Jurkat, Clone E6-1 (cell line): ENCODE measurements at places on chromosomes 5 and 9.

GRCh38 chr5:146173597-146173996 lies 8.9 kb downstream of the LARS1 start:
- DNase-seq = no peak

DNA sequence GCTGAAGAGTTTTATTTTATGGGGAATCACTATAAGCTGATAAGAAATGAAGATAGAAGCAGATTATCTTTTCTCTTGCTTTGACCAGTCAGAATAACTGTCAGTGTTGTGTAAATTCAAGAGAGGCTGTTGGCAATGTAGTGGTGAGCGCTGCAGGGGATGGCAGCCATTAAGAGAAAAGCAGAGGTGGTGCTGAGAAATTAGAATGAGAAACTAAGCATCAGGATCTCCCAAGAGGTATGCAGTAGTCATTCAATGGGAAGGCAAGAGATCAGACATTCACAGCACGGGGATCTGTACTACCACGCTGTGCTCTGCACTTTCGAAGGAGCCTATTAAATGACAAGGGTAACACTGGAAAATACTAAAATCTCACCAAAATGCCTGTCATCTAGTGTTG lies 768.5 kb upstream of the ACO1 start:
- DNase-seq = no peak

DNA sequence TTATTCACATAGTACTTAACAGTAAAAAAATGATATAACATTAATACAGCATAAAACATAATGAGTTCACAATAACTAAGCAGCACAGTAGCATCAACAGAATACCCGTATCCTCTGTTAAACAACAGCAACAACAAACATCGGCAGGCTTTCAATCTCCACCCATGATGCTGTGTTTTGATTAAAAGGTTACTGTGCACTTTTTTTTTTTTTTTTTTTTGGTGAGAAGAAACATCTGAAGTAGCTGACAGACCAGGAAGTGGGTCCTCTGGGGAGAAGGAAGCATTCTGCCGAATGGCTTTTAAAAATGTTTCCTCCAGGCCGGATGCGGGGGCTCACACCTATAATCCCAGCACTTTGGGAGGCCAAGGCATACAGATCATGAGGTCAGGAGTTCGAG lies 282.3 kb downstream of the EPB41L4A start:
- no peak for DNase-seq

GRCh38 chr5:175284806-175285205 lies 159.2 kb downstream of the DRD1 start:
- DNase-seq = no peak

DNA sequence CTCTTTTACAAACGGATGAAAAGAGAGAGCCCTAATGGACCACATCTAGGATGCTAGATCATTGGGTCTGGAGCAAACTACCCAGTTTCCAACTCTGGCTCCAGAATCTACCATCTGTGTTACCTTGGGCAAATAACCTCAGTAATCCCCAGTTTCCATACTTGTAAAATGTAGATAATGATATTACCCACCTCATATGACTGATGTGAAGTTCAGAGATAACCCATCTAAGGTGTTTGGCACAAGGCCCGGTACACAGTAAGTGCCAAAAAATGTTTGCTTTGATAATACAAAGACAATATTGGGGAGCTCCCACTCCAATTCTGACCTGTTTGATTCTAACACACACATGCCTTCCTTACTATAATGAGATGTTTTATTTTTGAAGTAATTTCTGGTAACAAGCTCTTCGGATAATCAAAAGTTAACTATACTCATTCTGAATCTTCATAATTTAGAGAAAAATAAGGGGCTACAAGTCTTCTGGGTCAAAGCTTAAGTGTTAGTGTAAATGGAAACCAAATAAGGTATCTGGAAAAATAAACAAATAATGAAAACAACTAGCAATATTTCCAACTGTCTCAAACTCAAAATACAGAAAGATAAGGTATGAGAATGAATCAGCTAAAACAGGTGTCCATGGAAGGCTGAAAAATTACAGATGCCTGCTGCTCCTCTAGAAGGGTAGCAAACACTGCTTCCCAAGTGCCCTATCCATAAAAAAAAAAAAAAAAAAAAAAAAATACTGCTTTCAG lies 30.4 kb downstream of the ELL2 start:
- no peak for DNase-seq

- no peak for DNase-seq
These were observed 9.5 kb downstream of the MTRR start for GRCh38 chr5:7878381-7878873.

GRCh38 chr5:145761254-145761653 lies 73.9 kb downstream of the PRELID2 start:
- no peak for DNase-seq

DNA sequence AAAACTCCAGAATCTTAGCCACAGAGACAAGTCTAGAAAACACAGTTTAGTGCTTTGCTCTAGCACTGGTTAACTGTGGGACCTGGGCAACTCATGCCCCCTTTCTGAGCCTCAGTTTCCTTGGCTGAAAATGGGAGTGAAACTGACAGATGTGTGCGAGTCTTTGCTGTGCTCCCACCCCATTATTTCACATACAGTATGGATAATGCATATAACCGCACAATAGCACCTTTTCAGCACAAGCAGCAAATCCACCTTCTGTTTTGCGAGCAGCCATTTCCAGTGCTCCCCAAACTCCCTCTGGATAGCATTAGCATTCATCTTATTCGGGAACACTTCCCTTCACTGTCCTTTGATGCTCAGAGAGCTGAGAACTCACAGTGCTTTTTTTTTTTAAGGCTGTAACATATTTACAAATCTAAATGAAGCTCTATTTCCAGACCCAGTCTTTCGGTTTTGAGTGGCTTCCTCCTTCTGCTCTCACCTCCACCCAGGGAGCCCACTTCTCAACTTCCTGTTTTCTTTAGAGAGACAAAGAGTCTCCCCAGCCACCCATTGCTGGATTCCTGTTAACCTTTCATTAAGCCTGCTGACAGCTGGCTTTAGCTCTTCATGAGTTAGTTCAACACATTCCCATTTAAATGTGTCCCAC lies 49.2 kb downstream of the TIMD4 start:
- no peak for DNase-seq

DNA sequence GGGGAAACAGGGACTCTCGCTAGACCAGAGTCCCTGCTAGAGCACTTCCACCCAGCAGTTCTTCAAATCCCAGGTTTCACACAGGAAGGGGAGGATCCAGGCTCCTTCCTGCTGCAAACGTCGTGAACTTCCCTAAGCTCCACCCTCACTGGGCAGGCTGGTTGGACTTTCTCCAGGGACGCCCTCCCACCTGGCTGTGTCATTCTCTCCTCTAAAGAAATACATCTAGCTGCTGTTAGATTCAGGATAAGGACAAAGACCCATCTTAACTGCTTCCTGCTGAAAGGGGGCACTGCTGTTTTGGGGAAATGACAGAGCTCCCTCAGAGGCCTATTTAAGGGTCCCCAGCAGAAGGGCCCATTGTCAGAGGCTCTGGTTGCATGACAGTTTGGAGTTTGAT lies 230.7 kb downstream of the SEMA6A start:
- DNase-seq = no peak

GRCh38 chr5:113489299-113489698 lies 1.0 kb upstream of the MCC start:
- DNase-seq = peak; percentile 43

DNA sequence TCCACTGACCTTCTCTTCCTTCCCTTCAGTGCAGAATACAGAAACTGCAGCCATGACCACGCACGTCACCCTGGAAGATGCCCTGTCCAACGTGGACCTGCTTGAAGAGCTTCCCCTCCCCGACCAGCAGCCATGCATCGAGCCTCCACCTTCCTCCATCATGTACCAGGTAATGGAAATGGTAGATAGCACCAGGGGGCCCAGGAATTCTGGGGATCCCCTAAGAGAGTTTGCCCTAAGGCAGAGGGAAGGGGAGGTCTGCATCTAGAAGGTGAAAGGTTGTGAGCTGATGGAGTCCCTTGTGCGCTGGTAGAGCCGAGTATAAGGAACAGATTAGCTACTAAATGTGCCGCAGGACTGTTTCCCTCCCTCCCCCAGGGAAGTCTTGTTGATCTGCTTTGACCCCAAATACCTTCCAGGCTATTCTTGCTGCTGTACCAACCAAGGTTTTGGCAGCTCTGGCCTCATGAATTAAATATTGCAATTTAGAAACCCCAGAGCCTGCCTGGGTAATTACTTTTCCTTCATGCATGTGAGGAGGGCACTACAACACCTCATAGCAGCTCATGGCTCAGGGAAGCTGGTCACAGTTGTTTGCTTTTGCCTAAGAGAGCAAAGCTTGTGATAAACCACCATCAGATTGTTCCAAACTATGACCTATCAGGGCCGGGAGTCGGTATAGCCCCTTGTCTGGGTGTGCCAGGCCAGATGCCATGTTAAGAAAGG lies 19.6 kb downstream of the CYFIP2 start:
- DNase-seq = no peak

GRCh38 chr5:135989686-135990085 lies 34.9 kb upstream of the LECT2 start:
- DNase-seq = no peak

GRCh38 chr5:180806351-180807011 lies 3.9 kb upstream of the MGAT1 start:
- DNase-seq = no peak

DNA sequence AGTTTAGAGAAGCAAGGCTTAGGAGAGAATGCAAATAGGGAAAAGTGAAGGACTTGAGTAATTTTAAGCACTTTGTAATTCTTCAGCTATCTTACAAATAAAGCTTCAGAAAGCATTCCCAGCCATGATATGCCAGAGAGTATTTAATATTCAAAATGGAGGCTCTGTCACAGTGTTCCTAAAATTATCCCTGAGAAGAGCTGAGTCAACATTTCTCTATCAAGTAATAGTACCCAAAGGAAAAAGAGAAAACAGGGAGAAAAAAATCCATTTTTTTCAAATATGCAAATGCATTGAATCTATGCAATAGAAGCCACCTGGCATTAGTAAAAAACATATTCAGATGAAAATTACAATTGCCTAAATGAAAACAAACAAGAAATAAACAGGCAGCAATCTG lies 392.6 kb upstream of the FAM174A start:
- no peak for DNase-seq

DNA sequence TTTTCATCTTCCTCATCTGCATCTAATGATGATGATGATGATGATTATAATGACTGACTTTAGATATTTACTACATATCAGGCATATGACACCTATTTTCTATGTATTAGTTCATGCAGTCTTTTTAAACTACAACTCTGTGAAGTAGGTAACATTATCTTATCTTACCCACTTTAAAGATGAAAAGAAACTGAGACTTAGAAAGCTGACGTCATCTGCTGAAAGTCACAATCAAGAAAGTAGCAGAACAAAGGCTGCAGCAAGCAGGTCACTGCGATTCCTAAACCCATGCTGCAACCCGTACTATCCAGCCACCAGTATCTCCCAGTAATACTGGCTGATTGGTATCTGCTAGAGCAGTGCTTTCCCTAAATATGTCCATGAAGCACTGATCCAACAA lies 40.1 kb upstream of the INSYN2B start:
- no peak for DNase-seq
